ENCODE measurements at places on chromosomes 1 and 21.
A peak's percentile ranks its signal among the peaks of the same experiment; 100 is the strongest.

GRCh38 chr1:106954661-106955229 lies 101.7 kb upstream of the PRMT6 start:
- peak; percentile 23 for DNase-seq

DNA sequence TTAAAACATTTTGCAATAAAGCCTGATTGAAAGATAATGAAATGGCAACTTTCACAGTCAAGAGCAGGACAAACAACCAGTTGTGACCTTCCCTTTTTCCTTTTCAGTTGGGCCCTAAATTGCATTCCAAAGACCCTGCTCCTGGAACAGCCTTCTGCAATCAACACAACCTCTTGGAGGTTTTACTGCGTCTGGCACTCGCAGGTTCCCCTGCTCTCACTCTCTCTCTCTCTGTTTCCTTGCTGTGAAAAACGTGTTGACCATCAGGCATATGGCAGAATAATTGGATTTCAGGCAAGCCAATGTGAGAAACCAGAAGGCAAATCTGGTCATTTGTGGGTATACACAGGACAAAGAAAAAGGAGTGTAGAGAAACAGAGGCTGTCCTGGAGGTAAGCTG lies 23.2 kb downstream of the SLC44A5 start:
- no peak for DNase-seq

DNA sequence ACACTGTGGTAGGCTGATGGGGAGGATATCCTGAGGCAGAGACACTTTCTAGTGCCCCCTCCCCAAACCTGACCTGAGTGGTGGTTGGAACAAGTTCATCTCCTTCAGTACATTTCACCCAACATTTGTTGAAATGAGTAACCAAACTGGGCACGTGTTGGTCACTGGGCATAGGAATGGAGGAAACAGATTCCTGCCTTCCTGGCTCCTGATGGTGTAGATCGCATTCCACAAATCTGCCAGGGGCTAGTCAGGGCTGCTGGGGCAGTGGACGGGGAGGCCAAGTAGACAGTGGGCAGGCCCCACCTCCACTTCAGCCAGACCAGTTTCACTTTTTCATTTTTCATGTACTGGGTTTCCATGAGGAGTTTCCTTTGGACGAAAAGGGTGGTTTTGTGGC lies 16.5 kb upstream of the ALX3 start:
- DNase-seq = no peak

DNA sequence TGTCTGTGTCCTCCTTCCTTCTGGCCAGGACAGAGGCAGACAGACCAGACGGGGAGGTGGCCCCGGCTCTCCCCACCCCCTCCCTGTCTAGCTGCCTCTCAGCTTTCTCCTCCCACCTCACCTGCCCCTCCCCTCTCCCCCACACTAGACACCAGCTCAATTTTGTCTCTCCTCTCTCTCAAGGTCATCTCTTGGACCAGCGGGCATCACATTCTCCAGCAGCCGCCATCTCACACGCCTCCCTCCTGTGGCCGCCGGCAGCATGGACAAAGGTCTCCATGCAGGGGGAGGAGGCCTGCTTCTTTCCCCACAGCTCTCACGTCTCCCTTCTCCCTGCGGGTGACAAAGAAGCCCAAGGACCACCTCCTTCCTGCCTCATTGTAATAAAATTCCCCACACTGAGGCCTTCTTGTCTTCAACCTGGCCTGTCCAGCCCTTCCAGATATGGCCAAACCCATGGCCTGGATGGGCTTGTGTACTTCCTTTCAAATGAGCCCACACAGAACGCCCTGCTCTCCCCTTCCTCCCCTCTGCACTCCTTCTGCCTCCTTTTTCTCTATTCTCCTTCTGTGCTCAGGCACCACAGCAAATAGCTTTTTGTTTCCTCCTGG lies 14.6 kb downstream of the OPTC start:
- DNase-seq = no peak

DNA sequence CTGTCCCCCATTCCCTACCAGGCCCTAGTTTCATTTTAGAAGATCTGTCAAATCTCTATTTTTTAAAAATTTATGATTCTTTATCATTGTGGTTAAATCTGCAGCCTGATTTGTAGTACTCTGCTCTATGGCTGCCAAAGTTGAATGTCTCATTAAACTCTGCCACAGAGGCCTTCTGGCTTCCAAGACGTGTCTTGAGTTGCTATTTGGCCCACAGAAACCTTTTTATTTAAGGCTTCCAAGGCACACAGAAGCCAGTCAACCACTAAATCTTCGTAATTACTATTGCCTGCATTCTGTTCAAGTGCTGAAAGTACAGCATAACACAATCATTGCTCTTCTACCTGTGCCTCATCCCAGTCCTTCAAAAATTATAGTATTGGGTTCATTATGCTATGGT lies 971.0 kb downstream of the NCAM2 start:
- no peak for DNase-seq

DNA sequence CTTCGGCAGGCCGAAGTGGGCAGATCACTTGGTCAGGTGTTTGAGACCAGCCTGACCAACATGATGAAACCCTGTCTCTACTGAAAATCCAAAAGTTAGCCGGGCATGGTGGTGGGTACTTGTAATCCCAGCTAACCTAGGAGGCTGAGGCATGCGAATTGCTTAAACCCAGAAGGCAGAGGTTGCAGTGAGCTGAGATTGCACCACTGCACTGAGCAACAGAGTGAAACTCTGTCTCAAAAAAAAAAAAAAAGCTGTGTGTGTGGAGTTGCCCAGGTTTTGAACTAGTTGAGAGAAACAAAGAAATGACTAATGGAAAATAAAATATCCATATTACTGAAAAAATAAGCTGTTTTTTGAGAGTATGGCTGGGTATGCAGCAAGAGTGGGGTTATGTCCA lies 100.2 kb downstream of the GTF2B start:
- no peak for DNase-seq

DNA sequence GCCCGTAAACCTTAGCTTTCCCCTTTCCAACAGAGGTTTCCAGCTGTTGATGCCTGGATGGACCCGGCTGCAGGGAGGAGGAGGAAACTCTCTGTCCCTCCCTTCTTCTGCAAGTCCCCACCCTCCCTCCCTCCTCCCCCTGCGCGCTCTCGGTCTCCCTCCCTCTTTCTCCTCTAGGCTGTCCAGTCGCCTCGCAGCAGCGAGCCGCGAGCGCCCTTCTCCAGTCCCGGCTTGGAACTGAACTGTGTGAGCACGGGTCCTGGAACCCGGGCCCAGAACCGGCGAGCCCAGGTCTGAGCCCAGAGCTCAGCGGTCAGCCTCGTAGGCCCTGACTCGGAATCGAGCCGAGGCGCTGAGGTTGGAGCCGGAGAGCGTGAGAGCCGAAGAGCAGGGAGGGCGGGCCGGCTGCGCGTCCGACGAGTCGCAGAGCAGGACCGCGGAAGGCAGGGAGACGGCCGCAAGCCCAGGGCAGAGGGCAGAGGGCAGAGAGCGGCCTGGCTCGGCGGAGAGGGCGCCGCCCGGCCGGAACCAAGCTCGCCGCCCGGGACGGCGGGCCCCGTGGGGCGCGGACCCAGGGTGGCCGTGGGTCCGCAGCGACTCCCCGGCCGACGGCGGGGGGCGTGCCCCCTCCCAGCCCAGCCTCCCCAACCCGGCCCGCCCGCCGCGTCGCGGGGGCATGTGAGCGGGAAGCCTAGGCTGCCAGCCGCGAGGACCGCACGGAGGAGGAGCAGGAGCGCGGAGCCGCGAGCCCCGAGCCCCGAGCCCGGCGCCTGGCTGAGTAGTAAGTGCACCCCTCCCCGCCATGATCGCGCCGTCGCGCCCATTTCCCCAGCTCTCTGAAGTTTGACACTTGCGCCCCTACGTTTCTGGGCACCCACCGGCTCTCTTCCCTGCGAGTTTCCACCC lies at the start of gene SOX13:
Gene SOX13, plus strand, starts transcription at position 185 of the 906 bp plus-strand sequence. CDS start 39,801 bp downstream, outside the sequence.
- DNase-seq = peak; percentile 87

DNA sequence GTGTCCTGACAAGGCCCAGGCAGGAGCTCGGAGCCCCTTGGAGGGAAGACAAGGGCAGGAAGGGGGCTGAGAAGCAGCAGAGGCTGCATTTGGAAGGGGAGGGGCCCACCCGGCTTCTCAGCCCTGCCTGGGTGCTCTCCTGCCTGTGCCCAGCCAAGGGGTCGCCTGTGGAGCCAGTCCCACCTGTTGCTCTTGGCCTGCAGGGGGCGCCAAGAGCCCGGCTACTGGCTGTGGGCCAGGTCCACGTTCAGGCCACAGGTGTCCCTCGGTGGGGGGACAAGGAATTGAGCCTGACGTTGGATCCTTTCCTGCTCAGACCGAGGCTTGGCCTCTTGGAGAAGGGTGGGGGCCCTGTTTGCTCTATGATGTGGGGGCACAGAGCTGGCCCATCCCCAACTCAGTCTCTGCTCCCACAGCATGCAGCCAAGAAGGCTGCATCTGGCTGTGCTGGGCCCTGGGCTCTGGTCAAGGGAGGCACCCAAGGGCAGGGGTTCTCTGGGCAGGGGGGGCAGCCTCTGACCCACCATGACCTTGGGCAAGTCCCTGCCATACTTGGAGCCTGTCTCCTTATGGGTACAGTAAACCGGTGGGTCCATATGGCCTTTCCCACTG lies 10.9 kb downstream of the WNT4 start:
- DNase-seq = no peak

DNA sequence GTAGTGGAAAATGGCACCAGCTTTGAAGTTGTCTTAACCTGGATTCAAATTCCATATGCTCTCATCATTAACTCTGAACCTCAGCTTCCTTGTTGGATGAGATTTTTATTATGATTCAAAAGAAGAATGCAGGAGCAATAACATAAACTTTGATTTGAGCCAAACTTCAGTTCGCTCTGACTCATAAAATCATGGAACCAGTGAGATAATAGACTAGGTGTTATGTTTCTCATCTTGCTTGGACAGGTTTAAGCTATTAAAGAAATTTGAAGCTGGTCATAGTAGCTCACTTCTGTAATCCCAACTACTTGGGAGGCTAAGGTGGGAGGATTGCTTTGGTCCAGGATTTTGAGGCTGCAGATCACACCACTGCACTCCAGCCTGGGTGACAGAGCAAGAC lies 172.8 kb downstream of the CLEC20A start:
- no peak for DNase-seq

DNA sequence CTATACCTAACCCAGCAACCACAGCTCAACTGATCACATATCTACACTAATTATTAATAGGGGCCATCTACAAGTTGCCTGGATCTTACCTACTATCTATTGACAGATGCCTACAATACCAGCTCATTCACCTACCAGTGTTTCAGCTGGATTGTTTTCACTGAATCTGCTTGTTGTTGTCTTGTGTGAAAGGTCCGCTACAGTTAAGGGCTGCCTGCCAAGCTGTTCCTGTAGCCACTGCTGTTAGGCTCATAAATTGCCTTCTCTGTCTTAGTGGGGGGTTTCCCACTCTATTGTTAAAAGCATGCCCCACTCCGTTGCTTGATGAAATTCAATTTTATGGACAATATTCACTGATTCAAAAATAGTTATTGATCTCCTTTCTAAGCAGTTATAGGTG lies 199.7 kb upstream of the TMPRSS15 start:
- DNase-seq = no peak
